ENCODE measurements at places on chromosomes 13 and 19. TPM values are rescaled to one million over a fixed set of nuclear protein-coding genes. Genes with fewer than 3 reads are reported as not detected.

The C13orf46 gene
- 0.61 TPM for total RNA-seq

The LRRC4B gene
- 0.12 TPM for total RNA-seq

The ADAMTS10 gene
- total RNA-seq: 2.5 TPM

The KLK10 gene
- total RNA-seq: not detected

The LILRB4 gene
- not detected for total RNA-seq

The TSHZ3 gene
- total RNA-seq: 1.6 TPM

The NLRP11 gene
- total RNA-seq: not detected

DNA sequence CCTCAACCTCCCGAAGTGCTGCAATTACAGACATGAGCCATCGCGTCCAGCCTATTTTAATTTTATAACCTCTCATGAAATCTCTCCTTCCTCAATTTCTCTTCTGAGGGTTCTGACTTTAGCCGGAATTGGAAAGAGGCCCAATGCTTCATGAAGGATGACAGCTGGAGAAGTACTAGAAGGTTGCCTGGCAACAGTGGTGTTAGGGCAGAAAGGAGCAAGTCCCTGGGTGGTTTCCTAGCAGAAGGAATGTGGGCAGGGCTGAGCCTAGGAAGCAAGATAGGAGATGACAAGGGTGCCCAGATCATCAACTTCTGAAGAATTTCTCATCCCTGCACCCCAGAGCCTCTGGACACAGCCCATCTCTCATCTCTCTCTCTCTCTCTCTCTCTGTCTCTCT lies 25.8 kb downstream of the CACNG6 start:
- DNase-seq: no peak

DNA sequence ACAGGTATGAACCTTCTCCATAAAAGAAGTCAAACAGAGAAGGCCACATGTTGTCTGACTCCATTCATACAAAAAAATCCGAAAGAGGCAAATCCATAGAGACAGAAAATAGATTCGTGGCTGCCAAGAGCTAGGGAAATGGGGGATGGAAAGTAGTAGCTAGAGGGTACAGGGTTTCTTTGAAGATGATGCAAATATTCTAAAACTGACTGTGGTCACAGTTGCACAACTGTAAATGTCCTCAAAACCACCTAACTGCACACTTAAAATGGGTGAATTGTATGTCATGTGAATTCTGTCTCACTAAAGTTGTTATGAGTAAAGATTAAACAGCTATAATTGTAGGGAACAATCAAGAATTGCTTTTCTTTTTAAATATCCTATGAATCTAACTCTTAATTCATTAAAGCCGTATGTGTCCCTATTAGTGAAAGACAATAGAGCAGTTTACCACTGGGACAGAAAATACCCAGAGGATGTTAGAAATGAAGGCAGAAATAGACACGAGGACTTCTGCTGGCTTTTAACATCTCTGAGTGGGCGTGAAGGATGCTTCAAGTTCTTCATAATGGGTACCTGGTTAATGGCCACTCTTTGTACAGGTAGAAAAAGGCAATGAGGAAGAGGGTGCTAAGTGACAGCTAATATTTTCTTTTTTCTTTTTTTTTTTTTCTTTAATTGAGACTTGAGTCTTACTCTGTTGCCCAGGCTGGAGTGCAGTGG lies 21.2 kb downstream of the INSR start:
- DNase-seq: no peak

- DNase-seq: no peak
These were observed 83.8 kb upstream of the KL start for GRCh38 chr13:32932376-32932775.

DNA sequence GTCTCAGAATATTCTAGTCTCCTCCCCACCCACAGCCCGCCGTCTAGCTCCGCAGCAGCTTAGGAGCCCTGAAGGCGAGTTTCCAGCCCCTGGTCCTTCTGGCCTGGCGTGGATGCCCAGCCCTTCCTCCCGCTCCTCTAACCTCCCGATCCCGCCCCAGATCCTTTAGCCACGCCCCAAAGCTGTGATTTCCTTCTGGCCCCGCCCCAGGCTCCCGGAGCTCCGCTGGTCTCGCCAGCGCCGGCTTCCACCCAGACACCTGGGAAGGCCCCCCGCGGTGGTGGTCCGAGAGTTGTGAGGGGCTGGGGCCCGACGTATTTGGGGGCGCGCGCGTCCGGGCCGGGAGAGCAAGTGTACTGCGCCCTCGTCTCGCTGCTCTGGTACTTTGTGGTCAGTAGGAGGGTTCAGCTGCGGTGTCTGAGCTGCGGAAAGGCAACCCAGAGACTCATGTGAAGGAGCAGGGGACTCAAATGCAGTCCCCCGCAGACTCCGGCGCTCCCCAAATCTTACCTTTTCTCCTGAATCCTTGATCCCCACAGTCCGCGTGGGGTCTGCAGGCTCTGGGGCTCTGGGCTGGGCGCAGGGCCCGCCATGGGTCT lies at the start of gene CGB7:
Gene CGB7, minus strand, starts transcription at position 114 of the 599 bp plus-strand sequence. CDS start 2,374 bp downstream, outside the sequence.
- DNase-seq: peak; percentile 83

DNA sequence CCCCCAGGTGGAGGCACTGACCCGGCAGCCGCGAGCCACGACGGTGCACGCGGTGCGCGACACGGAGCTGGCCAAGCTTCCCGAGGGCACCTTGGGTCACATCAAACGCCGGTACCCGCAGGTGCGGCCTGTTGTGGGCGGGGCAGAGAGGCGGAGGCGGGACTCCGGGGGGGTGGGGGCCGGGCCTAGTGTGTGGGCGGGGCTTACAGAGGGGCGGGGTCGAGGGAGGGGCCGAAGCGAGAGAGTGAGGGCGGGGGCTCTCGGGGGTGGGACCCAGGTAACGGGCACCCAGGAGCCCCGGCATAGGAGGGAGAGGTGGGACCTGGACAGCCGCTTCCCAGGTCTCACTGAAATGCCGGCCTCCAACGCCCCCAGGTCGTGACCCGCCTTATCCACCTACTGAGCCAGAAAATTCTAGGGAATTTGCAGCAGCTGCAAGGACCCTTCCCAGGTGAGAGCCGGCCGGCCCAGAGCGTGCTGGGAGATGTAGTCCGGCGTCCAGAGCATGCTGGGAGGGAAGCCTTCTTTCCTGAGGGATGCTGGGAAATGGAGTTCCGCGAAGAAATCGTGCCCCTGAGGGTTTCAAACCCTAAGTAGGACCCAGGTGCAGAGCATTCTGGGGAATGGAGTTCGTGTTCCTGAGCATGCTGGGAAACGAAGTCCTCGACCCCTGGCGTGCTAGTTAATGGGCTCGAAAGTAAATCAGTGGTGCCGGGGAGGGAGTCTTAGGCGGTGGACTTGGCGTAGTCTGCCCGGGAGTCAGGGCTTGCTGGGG lies 15.7 kb downstream of the PNPLA6 start:
- peak; percentile 65 for DNase-seq

DNA sequence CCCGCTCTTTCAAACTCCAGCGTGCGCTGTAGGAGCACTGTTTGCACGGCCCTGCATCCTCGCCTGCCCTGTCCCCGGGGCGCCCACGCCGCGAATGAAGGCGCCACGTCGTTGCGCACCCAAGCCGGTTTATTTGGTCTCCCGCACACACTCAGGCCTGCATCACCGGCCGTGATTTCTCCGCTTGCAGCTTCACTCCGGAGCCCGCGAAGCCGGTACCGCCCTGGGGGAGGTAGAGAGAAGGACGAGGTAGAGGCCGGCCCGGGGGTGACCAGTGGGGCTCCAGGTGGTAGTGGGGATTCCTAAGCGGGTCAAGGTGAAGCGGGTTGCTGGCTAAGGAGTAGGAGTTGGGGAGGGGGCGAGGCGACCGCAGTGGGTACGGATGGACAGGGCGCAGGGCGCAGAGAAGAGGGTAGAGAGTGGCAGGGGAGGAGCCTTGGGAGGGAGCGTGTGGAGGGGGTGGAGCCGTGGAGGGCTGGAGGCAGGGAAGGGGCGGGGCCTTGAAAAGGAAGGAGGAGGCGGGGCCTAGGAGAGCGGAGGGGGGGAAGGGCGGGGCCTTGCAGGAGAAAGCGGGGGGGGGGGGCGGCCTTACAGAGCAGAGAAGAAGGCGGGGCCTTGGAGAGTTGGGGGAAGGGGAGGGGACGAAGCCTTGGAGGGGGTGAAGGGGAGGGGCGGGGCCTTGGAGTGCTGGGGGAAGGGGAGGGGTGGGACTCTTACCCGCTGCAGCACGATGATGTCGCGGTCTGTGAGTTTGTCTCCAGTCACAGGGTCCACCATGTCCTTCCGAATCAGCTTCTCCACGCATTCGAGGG lies 24.6 kb downstream of the NOSIP start:
- peak; percentile 93 for DNase-seq

DNA sequence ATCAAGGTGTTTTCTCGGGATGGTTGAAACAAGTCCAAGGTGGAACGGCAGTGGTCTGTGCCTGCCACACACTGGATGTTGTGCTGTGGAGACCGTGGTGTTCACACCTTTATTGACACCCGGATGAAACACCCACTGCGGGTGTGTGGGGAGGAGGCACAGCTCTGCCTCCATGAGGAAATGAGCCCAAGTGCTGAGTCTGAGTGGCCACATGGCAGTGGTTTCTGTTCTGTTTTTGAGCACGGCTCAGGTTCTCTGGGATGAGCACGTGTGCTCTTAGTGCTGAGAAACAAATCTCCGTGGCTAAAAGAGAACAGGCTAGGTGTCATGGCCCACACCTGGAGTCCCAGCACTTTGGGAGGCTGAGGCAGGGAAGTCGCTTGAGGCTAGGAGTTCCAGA lies 29.5 kb downstream of the UPF1 start:
- no peak for DNase-seq

- DNase-seq: no peak
These were observed 82.8 kb downstream of the TEX29 start for GRCh38 chr13:111403266-111403665.

- no peak for DNase-seq
These were observed 21.1 kb downstream of the KBTBD6 start for GRCh38 chr13:41111454-41111853.

GRCh38 chr13:51912511-51913225 lies 50.9 kb downstream of the CCDC70 start:
- DNase-seq: no peak

GRCh38 chr19:55137915-55138314 lies 11.1 kb downstream of the TNNT1 start:
- no peak for DNase-seq

GRCh38 chr13:36681894-36682624 lies 8.2 kb downstream of the SERTM1 start:
- DNase-seq: no peak

GRCh38 chr13:105595471-105595870 lies 940.0 kb downstream of the EFNB2 start:
- DNase-seq: no peak

DNA sequence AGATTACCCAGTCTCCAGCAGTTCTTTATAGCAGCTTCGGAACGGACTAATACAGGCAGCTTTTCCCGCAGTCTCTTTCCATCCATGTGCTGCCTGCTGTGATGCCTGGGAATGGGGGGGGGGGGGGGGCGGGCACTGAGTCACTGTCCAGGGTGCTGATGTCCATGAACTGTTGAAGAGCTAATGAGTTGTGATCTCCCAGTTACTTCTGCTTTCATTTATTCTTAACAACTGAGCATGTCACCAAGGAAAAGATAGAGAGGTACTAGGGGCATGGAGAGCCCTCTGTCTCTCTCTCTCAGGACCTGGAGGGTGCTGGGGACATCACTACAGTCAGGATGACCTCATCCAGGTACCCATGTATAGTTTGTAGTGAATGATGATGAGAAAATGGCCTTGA lies 20.3 kb upstream of the CEACAM1 start:
- no peak for DNase-seq

DNA sequence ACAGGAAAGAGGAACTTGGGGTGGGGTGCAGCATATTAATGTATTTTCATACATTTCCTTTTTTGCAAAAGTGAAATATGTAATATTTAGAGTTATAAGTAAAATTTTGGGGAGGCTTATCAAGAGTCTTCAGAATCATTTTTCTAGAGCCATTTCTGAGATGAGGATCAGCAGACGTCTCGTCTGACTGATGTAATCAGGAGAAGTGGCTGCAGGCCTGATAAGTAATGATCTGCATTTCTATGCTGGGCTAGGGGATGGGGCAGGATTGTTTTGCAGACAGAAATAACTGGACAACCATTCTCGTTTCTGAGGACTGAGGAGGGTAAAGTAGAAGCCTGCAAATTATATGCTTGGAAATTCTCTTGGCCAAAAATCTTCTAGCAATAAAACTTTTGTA lies 89.2 kb upstream of the ARGLU1 start:
- DNase-seq: peak; percentile 7

DNA sequence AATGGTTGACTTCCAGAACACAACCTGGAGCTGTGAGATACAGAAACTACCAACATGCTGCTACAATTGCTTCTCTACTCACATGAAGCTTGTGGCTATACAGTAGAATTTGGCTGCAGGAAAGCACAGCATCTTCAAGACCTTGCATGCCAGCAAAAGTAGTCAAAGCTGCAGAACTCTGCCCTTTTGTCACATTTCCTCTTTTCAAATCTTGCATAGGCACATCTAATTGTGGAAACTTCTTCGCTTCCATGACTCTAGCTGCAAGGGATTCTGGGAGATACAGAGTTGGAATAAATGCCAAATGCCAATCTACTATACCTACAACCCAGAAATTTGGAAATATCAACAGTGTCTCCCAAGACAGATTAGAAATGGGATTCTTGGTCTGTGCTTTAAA lies 462.2 kb downstream of the FOXO1 start:
- DNase-seq: no peak

DNA sequence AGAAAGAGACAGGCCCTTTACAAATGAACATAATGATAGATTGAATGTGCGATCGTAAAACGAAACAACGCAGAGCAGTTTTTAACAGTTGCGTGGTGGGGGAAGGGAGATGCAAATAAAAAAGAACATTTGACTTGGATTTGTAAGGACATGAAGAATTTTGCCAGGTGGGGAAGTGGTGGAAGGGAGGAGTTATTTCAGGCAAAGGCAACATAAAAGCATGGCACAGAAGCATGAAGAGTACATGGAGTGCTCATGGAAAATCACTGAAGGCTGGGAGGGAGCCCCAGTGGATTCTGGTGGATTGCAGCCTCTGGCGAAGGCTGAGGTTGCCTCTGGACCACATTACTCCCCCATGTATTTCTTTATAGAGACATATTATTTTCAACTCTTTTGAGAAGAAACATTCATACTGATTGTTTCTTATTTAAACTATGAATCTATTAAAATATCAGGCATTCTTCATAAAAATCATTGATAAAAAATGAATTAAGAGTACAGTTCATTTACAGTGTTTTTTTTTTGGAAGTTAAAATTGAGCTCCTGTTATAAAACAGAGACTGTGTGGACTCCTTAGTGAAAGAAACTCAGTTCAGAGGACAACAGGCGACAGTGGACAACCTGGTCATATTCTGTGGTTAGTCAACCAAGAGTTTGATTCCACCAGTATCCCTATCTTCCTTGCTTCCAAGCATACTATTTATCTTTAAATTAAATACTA lies 57.5 kb downstream of the STARD13 start:
- no peak for DNase-seq

DNA sequence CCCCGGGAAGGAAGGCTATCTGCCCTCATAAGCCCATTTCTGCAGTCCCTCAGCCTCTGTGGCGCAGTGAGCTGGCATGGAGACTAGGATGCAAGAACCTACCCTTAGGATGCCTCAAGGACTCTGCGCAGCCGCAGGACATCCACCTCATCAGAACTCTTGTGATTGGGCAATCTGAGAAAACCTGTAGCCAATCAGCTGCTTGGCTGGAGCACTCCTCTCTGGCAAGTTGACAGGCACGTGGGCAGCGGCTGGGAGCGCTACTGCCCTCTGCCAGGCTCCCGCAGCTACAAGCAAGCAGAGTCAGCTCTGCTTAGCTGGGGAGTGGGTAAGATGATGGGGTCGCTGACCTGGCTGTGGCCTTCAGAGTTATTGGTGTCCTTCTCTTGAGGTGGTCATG lies 1.5 kb upstream of the ECSIT start:
- peak; percentile 78 for DNase-seq

Data from activated CD4-positive, alpha-beta T cell treated with anti-CD3 and anti-CD28 coated beads, Interleukin-2, amount 10 ng/mL, durations not matched to agents 24 days and 14 days (primary cell).